Activated gamma-delta T cell (primary cell): ENCODE measurements at places on chromosomes 7 and 10.

GRCh38 chr10:95214369-95214768 lies 20.3 kb downstream of the ACSM6 start:
- DNase-seq: no peak

GRCh38 chr10:16966991-16967865 lies 150.0 kb upstream of the RSU1 start:
- no peak for DNase-seq

GRCh38 chr10:122301055-122301810 lies 30.1 kb downstream of the BTBD16 start:
- DNase-seq: no peak

GRCh38 chr10:876438-876837 lies 55.1 kb downstream of the LARP4B start:
- no peak for DNase-seq

DNA sequence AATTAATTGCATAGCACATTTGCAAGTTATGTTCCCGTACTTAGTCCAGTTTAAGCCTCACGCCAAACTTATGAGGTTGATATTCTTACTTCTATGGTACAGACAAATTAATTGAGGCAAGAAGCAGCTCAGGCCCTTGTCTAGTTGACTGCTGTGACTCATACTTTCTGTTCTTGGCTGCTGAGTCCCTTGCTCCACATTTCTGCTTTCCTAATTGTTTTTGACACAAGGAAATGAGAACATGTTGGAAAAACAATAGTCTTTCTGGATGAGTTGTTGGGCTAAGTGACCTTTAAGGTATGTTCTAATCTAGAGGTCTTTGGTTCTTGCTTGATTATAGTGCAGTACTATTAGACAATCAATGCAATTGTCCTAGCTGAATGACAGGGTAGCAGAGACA lies 331.8 kb downstream of the NRG3 start:
- no peak for DNase-seq

- no peak for DNase-seq
Measured at GRCh38 chr10:48798481-48799254, 114.0 kb downstream of the WDFY4 start.

DNA sequence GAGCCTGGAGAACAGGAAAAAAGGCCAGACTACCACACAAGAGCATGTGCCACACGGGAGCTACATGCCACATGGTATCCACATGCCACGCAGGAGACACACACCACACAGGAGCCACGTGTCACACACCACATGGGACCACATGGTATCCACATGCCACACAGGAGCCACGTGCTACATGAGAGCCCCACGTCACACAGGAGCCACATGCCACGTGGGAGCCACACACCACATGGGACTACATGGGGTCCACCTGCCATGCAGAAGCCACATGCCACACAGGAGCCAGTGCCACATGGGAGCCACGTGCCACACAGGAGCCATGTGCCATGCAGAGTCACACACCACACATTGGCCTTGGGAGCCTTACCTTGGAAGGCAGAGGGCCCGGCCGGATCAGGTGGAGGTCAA lies 244.4 kb upstream of the PPP2R2D start:
- no peak for DNase-seq

GRCh38 chr7:10646194-10646593 lies 327.5 kb upstream of the PHF14 start:
- DNase-seq: no peak

GRCh38 chr10:31261511-31262311 lies 57.3 kb upstream of the ZEB1 start:
- DNase-seq: no peak

DNA sequence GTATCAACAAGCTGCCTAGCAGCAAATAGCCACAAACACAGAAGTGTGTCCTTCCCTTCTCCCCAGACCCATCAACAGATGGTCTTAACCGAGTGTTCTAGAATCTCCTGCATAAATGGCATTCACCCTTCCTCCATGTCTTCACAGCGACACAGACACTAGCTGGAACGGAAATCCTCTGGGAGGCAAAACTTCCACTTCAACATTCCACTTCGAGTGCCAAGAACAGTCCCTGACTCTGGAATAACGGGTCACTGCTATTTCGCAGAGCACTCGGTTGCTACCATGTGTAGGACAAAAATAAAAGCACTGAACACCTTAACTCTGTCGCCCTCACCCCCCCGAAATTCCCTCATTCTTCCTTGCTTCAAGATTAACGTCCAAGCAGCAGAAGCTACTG lies 65.1 kb downstream of the SFMBT2 start:
- DNase-seq: no peak

GRCh38 chr10:18738835-18739234 lies 79.6 kb downstream of the ARL5B start:
- DNase-seq: no peak

GRCh38 chr7:133428876-133429275 lies 176.0 kb downstream of the EXOC4 start:
- no peak for DNase-seq

DNA sequence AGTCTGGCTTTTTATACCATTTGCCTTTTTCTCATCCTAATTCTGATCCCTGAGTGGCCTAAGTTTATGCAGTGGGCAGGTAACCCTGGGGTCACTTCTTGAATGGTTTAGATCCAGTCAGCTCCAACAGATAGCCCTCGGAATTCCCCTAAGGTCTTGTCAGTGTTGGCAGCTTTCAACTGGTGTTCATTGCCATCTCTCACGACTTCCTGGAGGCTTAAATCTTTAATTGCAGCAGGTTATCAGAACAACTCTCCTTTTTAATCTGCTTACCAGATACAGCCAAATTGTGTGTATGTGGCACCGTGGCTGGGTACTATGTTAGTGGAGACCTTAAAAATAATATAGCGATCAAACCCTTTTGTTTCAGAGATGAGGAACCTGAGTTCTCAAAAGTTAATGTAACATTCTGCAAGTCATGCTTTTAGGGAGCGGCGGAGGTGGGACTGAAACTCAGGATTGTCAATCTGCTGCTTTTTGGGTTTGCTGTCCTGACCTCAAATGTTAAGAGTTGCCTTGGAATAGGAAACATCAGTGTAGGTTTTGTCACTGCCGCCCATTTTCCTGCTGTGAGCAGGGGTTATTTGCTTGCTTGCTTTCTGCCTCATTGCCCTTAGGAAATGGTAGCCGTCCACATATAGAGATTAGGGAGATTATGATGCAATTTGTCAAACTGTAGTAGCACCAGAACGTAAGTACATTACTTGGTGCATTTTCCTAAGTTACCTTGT lies 818 bp downstream of the DLD start:
- DNase-seq: no peak

GRCh38 chr7:142776206-142776844 lies 5.6 kb downstream of the PRSS2 start:
- DNase-seq: no peak

GRCh38 chr10:131024259-131025131 lies 287.0 kb downstream of the TCERG1L start:
- DNase-seq: no peak

DNA sequence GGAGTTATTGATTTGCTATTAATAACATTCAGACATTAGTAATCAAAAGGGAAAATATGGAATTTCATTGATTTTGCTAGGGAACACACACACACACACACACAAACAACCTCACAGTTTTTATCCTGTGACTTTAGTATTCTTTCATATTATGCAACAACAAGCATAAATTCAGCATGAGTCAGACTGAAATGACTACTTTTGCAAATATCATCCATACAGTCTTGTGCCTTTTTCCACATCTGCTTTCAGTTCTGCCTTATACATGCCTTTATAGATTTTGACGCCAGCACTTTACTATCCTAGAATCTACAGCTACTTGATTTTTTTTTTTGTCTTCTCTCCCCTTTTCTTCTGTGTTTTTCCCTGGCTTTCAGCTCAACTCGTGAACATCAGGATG lies 975.8 kb upstream of the LRRTM3 start:
- no peak for DNase-seq

DNA sequence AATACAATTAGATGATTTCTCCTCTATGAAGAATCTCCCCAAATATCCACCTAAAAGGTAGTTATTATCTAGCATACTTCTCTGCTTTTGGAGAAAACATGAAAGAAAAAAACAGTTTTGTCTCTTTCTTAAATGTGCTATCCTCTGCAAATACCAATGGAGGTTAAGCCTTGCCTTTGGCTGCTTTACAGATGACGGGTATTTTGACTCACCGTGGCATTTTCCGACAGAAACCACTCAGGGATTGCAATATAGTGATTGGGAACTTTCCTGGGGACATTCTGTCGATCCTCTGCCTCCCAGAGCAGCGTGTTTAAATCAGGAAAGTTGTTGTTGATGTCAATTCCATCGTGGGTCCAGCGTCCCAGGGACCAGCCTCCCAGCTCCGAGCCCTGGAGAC lies 100.6 kb downstream of the GPR26 start:
- DNase-seq: no peak

DNA sequence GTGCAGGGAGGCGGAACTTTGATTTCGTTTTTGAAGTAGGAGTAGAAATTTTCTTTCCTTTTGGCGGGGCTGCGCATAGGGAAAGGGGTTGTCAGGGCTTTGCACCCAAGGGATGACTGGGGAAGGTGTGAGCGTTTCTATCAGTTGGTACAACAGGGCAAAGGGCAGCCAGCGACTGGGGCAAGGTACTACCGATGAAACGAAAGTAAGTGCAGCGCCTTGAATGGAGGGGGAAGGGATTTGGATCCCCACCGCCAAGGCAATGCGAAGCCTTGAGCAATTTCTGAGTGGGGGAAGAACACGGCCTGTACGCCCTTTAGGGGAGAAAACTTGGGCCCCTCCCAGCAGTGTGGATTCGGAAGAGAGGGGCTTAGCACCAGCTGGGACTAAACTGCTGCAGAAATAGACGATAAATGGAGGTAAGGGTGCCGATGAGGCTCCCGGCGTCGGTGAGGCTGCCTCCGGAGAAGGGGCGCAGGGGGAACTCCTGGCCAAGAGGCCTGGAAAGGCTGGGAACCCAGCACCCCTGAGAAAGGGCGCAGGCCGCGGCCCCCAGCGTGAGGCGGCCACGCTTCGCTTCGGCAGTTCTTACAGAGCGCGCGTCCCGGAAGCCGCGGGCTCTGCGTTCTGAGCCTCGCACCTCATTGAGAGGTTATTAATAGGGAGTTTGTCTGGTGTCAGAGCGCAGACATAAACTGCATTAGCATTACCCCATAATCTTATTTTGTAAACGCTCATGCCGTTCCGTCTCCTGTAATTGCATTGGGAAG lies 10.0 kb upstream of the TLX1 start:
- no peak for DNase-seq

- DNase-seq: no peak
Measured at GRCh38 chr10:74957285-74957961, 131.0 kb downstream of the KAT6B start.

- DNase-seq: no peak
Measured at GRCh38 chr7:141876371-141876770, 35.1 kb upstream of the PRSS37 start.

DNA sequence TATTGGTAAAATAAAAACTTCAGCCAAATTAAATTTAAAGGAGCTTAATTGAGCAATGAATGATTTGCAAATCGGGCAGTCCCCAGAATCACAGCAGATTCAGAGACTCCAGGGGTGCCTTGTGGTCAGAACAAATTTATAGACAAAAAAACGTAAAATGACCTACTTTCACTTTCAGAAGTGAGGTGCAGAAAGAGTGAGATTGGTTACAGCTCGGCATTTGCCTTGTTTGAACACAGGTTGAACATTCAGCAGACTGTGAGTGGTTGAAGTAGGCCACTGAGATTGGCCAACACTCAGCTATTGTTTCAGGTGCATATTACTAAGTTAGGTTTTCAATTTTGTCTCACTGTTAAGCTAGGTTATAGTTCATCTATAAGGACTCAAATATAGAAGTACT lies 153.4 kb downstream of the BICC1 start:
- DNase-seq: no peak

- DNase-seq: no peak
Measured at GRCh38 chr10:121539786-121540185, 58.5 kb downstream of the FGFR2 start.

- DNase-seq: no peak
Measured at GRCh38 chr7:137209151-137209817, 134.2 kb downstream of the PTN start.

DNA sequence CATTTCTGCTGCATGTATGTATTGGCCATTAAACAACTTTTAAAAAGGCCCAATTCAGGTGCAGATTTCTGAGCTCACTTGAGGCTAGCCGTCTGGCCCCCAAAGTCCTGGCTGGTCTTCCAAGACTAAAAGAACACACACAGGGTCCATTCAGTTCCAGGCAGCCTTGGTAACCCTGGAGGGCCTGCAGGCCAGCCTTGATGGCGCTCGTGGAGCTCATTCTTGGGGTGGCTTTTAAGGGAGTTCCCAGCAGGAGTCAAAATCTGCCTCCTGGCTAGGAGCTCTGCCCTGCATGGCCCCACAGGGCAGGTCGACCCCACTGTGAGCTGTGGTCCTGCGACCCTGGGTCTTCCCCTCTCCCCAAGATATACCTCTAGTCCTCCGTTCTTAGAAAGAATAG lies 28.8 kb downstream of the ANXA11 start:
- no peak for DNase-seq

- DNase-seq: no peak
Measured at GRCh38 chr7:55149001-55149400, 130.2 kb downstream of the EGFR start.

GRCh38 chr10:3704565-3705325 lies 80.3 kb downstream of the KLF6 start:
- no peak for DNase-seq

DNA sequence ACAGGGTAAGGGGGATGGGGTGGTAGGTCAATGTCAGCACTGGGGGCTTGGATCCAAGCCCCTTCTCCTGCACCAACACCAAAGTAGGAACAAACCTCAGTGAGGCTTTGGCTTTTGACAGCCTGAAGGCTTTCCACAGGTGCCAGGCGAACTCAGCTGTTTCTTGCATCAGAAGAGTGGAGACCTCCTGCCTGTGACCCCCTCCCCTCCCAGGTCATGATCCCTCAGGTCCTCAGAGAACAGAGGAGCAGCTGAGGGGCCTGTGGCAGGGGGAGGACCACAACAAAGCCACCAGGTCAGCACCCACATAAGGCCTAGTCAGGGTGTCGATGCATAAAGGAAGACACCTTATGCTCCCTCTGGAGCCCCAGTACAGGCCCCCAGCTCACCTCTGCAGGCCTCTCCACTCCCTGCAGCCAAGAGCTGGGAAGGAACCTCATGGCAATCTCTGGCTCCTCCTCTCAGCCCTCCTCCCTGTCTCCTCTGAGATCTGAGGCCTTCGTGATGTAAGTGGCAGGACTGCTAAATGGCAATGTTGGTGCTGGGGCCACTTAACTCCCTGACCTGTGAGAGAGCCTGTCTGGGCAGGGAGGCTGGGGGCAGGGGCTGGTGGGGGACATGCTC lies 19.1 kb upstream of the PRRT4 start:
- DNase-seq: no peak

DNA sequence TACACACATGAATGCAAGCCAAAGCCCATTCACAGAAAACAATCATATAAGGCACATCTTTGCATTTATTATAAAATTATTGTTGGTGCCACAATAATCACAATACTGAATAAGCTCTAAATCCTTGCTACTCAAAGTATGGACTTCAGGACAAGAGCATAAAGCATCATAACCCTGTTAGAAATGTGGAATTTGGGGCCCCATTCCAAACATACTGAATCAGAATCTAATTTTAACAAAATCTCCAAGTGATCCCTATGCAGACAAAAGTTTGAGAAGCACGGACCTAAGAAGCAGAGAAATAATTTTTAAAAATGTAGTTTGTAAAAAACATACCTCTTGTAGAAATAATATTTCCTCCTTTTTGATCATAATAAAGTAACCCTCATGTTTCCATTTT lies 199.2 kb downstream of the IMMP2L start:
- DNase-seq: no peak

- no peak for DNase-seq
Measured at GRCh38 chr10:123021517-123021916, 12.7 kb downstream of the ACADSB start.
